IPS DF 6.9 (cell line): ENCODE measurements at places on chromosomes 5 and 9.

DNA sequence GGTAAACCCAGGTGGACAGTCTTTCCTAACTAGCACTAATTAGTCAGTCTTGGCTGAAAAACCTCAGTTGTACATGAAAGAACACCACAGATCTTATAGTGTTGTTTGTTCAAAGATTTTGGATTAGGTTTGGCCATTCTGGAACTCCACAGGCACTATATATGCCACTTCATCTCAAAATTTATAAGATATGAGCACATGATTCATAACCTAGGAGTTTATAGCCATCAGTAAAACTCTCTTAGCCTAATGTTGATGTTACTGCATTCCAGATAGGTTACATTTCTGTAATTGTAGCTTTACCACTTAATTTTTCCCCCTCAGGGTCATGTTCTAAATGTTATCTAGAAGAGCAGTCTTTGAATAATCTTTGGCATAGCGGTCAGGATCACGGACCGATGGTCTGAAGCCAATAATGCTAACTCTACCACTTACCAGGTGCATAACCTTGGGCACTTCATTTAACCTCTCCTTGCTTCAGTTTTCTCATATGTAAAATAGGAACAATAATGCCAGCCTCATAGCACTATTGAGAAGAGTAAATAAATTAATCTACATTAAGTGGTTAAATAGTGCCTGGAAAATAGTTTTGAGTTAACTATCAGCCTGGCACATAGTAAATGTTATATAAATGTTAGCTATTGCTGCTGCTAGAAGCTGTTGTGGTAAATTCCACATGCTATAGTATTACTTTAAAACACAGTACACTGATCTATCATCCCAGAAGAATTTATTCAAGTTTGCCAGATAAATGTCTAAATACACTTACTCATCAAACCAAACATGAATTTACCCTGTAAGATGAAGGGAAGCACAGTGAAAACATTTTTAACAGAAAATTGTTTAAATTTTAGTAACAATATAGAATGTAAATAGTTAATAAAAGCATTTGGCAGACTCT lies 743.9 kb downstream of the NR2F1-AS1 start:
- no peak for DNase-seq

- no peak for DNase-seq
These were observed 485.4 kb downstream of the TLR4 start for GRCh38 chr9:118189615-118190014.

DNA sequence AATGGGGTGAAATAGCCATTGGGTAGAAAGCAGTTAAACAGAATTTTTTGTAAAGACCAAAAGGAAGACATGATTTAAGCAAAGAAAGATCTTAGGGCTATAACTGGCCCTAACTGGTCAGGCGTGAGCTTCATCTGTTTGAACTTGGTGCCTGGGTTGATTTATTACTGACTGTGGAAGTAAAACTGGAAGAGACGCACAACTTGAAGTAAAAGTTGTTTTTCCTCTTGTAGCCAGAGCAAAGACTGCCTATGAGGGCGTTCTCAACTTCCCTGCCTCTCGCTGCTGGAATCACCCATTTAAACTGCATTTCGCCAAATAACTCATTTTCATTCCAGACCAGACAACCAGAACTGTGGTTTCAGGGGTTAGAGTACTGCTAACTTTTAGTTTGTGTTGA lies 1.5 kb downstream of the THBS4 start:
- DNase-seq, result no peak

GRCh38 chr5:38541174-38541725 lies 15.2 kb downstream of the LIFR start:
- DNase-seq, result no peak

- DNase-seq, result no peak
These were observed 436.2 kb downstream of the GABRG2 start for GRCh38 chr5:162503796-162504195.

GRCh38 chr5:77003246-77003645 lies 27.0 kb upstream of the AGGF1 start:
- no peak for DNase-seq

GRCh38 chr9:2743937-2744529 lies 26.7 kb downstream of the KCNV2 start:
- DNase-seq, result no peak

GRCh38 chr9:90735952-90736351 lies 65.7 kb upstream of the SYK start:
- DNase-seq, result no peak

- no peak for DNase-seq
These were observed 263.5 kb downstream of the SLIT3 start for GRCh38 chr5:169037466-169037865.

GRCh38 chr5:62762503-62762902 lies 183.9 kb downstream of the LRRC70 start:
- no peak for DNase-seq

DNA sequence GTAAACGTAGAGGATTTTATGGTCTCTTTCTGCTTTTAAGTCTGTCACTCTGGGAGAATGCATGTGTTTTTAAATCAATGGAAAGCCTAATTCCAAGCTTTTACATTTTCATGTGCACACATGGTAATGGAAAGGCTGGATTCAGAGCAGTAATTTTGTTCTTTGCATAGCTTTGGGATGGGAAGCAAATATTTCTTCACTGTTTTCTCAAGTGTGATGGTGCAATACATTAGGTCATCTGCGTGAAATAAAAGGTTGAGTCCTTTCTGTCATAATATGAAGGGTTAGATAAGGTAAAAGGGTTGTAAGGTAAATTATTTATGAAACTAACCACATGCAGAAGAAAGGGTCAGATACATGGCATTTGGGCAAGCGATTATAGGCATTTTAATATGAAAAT lies 88.2 kb upstream of the NR3C1 start:
- no peak for DNase-seq

DNA sequence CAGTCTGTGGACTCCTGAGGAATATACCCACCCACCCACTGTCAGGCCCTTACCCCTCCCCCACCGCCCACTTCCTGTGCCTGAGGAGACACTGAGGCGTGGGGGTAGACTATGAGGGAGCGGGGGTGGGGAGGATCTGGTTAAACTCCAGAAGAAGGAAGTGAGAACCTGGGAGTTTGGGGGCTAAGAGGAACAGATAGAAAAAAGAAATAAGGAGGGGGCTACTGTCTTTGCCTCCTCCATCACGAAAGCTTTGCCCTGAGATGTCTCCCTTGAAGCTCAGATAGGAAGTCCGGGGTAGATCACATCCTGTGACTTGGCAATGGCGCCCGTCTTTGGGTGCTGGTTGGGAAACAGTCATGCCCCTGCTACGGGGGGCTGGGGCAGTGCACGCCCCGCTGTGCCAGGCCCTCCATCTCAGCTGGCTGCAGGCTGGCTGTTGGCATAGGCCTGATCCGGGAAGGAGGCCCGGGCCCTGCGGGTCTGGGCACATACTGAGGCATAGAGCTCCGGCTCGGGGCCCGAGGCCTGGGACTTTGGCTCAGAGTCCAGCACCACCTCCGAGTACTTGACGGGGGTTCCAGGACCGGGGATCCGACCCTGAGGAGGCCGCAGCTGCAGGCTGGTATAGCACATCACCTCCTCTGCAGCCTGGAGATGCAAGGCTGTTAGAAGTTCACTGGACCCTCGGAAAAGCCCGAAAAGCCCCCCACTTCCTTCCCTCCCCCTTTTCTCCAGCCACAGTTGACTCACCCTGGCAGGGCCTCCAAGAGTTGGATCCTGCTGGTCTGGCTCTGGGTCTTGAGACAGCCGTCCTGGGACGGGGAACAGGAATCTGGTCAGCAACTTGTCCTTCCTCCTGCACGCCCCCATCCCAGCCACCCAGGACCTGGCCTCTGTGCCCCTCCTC lies 1.0 kb downstream of the SIT1 start:
- no peak for DNase-seq

DNA sequence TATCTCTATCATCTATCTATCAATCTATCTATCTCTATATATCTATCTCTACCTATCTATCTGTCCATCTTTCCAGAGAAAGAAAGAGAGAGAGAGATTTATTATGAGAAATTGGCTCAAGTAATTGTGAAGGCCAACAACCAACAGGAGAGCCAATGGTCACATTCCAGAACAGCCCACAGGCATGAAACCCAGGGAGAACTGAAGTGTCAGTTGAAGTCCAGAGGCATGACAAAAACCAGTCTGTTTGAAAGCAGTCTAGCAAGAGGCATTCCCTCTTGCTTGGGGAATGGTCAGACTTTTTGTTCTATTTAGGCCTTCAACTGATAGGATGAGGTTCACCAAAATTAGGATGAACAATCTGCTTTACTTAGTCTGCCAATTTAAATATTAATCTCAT lies 87.6 kb upstream of the PLCXD3 start:
- no peak for DNase-seq

DNA sequence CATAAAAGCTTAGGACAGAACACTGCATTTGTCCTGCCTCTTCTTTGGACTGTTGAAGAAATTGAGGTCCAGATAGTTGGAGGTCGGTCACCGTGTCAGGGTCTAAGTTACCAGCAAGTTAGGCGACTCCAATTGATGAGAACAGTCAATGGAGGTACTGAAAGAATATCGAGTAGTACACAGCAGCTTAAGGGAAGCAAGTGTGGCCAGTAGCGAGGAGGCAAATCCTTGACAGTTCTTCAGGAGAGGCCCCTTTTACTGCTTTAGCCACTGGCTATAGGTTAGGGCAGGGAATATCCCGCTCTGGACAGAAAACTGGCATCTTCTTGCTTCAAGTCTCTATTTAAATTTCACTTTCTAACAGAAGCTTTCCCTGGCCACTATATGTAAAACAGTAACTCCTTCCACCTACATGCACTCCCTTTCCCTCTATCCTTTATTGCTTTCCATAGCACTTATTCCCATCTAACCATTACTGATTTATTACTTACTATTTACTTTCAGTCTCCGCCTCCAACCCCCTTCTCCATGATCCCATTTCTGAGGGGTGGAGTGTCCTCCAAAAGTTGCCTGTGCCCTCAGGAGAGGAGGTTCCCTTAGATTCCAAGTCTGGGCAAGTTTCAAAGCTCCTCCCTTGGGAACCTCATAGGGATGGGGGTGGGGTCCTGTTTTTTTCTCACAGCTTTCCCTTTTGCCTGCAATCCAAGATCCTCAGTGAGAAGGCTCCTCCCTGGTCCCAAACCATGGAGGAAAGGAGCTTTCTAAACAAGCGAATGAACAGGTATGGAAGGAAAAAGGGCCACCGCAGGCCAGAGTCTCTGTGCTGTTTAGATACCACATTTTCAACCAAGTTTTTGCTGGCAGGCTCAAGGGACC lies 4.1 kb upstream of the PRDM6 start:
- no peak for DNase-seq

- DNase-seq, result no peak
These were observed 232.2 kb downstream of the DENND1A start for GRCh38 chr9:123697686-123698085.

- no peak for DNase-seq
These were observed 170.4 kb downstream of the EFNA5 start for GRCh38 chr5:107500347-107500746.

GRCh38 chr5:56981548-56982315 lies 29.8 kb upstream of the MIER3 start:
- DNase-seq, result no peak

DNA sequence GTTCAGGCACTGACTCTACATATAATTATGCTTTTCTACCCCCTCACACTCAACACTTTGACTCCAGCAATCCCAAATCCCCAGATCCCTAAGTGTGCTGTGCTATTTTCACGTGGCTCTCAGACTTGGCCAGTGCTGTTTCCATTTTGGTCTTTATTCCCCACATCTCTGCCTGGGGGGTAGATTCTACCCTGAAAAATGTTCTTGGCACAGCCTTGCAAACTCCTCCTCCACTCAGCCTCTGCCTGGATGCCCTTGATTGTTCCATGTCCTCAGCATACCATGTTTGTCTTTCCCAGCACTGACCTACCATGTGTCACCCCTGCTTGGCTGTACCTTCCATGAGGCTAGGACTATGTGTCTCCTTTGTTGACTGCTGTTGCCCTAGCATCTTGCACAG lies 43.0 kb downstream of the FXN start:
- DNase-seq, result no peak
